ENCODE measurements at places on chromosomes 7 and 10.

DNA sequence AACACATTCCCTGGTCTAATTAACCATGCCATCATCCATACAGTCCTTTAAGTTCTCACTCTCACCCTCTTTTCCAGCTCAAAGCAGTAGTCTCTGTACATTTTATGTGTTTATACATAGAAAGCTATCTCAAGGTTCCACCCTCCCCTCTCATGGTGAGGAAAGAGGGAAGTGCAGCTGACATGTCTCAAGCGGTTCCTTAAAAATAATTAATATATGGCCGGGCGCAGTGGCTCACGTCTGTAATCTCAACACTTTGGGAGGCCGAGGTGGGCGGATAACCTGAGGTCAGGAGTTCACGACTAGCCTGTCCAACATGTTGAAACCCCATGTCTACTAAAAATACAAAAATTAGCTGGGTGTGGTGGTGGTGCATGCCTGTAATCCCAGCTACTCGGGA lies 36.7 kb downstream of the ZC3HAV1 start:
- ATAC-seq: no peak

DNA sequence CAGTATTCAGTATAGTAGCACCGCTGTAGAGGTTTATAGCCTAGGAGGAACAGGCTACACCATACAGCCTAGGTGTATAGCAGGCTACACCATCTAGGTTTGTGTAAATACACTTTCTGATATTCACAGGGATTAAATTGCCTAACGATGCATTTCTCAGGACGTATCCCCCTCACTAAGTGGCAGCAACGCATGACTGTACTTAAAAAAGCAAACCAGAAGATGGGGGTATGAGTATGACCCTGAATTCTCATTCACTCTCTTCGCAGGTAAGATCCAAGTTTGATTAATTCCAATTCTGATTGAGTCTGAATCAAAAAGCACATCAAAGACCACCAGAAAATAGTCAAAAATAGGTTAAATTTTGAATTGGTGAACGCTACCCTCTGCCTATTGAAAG lies 972 bp downstream of the ORC5 start:
- ATAC-seq: no peak

DNA sequence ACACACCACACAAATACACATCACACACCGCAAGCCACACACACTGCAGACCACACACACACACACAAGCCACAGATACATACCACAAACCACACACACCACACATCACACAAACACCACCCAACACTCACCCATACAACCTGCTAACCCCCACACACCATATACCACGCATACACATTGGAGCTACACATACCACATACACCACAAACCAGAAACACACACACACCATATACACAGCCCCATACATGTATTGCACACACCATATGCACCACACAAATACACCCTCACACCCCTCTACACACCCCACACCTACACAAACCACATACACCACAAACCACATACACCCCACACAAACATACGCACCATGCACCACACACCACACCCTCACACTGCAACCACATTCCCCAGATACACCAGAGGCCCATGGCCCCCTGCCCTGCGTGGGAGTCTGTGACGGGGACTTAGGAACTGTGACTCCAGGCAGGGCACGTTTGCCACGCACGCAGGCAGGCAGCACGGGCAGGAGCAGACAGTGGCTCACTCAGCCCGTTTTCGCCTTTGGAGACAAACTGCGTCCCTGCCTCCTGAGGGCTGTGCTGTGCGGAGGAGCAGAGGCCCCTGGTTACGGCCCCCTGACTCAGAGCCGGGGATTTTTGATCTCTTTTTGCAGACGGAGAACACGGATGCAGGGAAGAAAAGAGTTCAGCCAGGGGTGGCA lies 52.6 kb downstream of the TMEM209 start:
- peak; percentile 15 for ATAC-seq

DNA sequence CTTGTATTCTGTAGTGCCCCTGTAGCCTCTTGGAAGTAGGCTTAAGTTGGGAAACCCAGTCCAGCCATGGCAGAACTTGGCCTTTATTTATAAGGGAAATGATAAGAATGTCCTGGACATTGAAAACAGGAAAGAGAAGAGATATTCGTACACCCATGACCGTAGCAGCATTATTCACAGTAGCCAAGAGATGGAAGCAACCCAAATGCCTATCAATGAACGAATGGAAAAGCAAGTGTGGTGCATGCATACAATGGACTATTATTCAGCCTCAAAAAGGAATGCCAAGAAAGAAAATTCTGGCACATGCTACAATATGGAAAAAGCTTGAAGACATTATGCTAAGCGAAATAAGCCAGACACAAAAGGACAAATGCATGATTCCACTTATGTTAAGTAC lies 315.3 kb downstream of the CXCL12 start:
- peak; percentile 39 for ATAC-seq

DNA sequence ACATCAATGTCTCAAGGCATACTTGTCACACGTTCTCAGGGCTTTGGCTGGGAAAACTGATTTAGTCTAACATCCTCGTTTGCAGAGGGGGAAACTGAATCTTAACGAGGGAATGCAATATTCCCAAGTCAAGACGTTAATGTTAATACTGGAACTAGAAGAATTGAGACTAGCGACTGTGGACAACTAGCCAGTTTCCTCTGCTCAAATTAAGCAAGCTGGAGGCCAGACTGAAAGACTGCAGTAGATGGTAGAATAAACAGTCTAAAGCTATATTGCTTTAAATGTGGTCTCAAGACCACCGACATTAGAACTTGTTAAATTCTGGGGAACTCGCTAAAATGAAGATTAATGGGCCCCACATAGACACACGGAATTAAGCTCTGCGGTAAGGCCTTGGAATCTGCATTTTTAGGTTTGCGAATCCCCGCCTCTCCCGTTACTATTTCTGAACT lies 639 bp upstream of the TFAM start:
- ATAC-seq: no peak

DNA sequence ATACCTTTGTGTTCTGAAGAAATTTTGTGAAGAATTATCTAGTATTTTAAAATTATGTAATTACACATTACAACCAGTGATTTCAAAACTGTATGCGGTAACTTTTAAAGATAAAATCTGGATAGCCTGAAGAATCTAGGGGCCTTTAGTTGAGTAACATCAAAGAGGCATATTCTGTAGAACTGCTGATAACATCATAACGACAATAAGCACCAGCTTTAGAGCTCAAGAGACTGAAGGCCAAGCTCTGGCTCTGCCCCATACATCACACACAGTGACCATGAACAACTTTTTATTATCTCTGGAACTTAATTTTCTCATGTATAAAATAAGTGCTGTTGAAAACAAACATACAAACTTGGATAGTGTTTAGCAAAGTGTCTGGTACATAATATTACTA lies 121.1 kb upstream of the RHOBTB1 start:
- ATAC-seq: no peak

- peak; percentile 46 for ATAC-seq
These were observed 7.8 kb downstream of the ITPRIP start for GRCh38 chr10:104330168-104331110.

DNA sequence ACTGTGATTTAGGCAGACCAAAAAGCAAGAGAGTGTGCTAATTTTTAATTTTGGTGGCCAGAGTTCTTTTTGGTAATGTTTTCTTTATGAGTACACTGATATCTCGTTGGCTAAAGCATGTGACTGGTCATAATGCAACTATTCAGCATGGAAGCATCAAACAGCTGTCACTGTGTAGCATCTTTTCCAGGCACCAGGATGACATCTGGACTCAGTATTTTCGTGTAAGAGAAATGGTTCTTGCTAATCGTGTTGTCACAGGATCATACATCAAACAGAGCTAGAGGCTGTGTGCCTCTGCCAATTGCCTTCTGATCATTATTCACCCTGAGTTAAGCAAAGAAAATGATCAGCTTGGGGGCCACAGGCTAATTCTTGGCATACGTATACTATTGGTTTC lies 118.9 kb downstream of the SND1 start:
- ATAC-seq: peak; percentile 89

DNA sequence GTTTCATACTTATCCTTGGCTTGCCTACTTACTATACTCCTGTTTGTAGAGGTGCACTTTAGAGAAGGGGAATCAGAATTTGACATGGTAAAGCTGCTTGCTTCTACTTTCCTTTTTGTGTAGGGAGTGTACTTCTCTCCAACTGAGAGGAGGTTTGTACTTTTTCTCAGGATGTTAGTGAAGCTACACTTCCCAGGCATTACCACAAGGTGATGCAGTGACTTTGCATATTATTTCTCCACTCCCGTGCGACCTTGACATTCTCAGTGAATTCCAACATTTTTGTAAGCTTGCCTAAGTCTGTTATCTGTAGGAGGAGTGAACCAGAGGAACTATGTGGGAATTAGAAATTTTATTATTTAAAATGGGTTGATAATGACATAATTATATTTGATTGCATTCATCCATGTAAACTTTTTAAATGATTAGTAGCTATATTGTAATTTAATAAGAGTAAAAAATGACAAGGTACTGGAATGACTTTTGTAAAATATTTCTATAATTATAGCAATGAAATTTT lies 5.2 kb downstream of the TAX1BP1 start:
- peak; percentile 36 for ATAC-seq

- ATAC-seq: peak; percentile 55
These were observed 4.8 kb upstream of the CHN2 start for GRCh38 chr7:29189743-29190201.

- no peak for ATAC-seq
These were observed 15.5 kb downstream of the ZNF488 start for GRCh38 chr10:47368431-47369180.

DNA sequence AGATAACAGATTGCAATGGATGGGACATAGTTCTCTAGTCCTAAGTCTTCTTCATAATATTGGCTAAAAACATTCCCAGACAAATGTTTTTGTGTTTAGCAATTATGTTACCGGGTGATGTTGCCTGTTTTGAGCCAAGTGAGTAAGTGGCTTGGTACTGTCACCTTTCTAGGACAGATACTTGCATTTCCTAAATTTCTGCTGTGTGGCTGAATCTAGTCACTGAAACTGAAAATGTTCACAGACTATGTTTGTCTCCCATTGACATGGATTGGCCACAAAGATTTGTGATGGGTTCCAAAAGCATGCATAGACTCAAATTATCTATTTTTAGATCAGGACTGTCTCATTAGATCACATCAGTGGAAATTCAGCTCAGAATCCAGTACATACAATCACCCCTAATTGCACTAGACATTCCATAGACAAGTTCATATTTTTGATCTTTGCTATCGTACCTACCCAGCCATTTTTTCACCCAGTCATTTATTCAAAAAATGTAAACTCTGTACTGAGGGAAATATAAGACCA lies 1222.1 kb upstream of the AUTS2 start:
- ATAC-seq: no peak

- ATAC-seq: no peak
These were observed 23.1 kb downstream of the TCAF1 start for GRCh38 chr7:143878884-143879283.

GRCh38 chr10:79354141-79354540 lies 6.9 kb downstream of the PPIF start:
- no peak for ATAC-seq

DNA sequence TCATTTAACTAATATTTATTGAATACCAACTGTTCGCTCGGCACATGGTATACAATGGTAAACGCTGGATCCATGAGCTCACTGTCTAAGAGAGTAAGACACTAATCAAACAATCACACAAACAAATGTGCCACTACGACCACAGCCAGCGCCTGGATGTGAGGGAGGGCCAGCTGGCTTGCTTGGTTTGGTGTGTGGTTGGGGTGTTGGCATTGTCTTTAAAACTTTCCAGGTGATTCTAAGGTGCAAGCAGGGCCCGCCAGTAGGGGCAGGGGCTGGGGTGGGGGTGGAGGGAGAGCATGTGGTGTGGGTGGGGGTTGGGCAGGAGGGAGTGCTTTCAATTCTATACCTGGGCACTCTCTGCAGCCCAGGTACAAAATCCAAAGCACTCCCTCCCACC lies 31.6 kb downstream of the ADRA2A start:
- no peak for ATAC-seq

Measured in motor neuron (in vitro differentiated cells).